ENCODE measurements at places on chromosomes 13 and 19.

- no peak overlapping the region for H3K27ac ChIP-seq
- no peaks in the 10 kb centered on the region for H3K36me3 ChIP-seq
- DNase-seq = no peak
- no peaks in the 10 kb centered on the region for H3K4me1 ChIP-seq
- no peaks in the 10 kb centered on the region for H3K27me3 ChIP-seq
- H3K4me3 ChIP-seq = no peak overlapping the region
Observed at GRCh38 chr13:24520733-24521132, 8.2 kb upstream of the PARP4 start.

GRCh38 chr13:40221460-40222201, 444.8 kb downstream of the FOXO1 start:
- 0 out of 2 replicates have a peak, but pooled peaks cover 1% of the 10 kb centered on the region for H3K4me1 ChIP-seq
- no peaks in the 10 kb centered on the region for H3K36me3 ChIP-seq
- no peak overlapping the region for H3K27ac ChIP-seq

DNA sequence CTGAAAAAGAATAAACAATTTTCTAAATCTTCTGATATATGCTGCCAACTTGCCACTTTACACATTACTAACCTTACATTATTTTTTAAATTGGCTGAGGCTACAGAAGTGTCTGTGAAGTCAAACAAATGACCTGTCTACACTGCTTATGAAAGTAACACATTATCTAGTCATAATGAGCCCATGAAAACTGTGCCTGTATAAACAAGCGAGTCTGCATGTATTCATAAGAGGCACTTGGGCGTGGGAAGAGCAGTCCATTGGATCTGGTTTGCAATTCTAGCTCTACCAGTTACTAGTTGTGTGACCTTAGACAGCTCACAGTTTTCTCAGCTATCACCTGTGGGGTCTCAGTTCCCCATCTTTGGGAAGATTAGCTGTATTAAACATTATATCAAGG, 3.1 kb downstream of the VPS36 start:
- no peaks in the 10 kb centered on the region for H3K27me3 ChIP-seq
- no peak for DNase-seq
- no peaks in the 10 kb centered on the region for H3K4me1 ChIP-seq
- no peaks in the 10 kb centered on the region for H3K36me3 ChIP-seq
- H3K4me3 ChIP-seq = no peak overlapping the region

DNA sequence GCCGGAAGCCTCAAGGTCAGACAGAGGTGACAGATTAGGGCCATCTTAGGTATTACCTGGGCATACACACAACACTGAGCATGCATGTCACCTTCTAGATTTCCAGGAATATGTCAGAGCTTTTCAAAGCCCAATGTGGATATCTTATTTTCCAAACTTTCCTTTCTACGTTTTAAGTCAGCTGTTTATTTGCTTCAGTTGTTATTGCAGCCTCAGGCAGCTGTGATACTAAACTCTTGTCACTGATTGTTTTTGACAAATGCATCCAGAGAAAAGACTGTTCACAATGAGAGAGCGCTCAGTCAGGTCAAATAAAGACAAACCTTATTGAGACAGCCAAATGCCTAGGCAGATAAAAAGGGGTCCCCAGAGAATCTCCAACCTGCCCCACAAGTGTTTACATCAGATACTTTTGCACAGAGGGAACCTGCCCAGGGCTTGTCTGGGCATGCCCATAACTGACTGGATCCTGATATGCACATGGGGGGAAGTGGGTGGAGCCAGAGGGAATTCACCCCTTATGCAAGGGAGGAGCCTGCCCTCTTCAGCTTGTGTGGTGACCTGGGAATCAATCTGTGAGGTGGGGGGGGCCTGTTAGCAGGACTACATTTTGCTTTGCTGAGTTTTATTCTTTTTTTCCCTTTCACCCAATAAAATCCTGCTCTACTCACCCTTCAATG, 28.5 kb downstream of the MED4 start:
- H3K27me3 ChIP-seq = no peaks in the 10 kb centered on the region
- DNase-seq = no peak
- H3K27ac ChIP-seq = no peak overlapping the region
- no peaks in the 10 kb centered on the region for H3K4me1 ChIP-seq

GRCh38 chr19:41031916-41032315, 40.8 kb downstream of the CYP2B6 start:
- no peaks in the 10 kb centered on the region for H3K4me1 ChIP-seq
- no peaks in the 10 kb centered on the region for H3K27me3 ChIP-seq
- no peak for DNase-seq
- H3K36me3 ChIP-seq = no peaks in the 10 kb centered on the region
- H3K4me3 ChIP-seq = no peak overlapping the region

GRCh38 chr19:3543150-3544057, 4.4 kb downstream of the TEKTIP1 start:
- H3K36me3 ChIP-seq = peaks cover 14% of the 10 kb centered on the region
- H3K4me1 ChIP-seq = peaks cover 3% of the 10 kb centered on the region
- no peak for DNase-seq
- H3K27me3 ChIP-seq = no peaks in the 10 kb centered on the region
- no peak overlapping the region for H3K27ac ChIP-seq

- no peak for DNase-seq
- no peaks in the 10 kb centered on the region for H3K36me3 ChIP-seq
- no peak overlapping the region for H3K4me3 ChIP-seq
- H3K4me1 ChIP-seq = no peaks in the 10 kb centered on the region
- no peaks in the 10 kb centered on the region for H3K27me3 ChIP-seq
Observed at GRCh38 chr13:64007339-64007738, 2591.7 kb upstream of the PCDH20 start.

DNA sequence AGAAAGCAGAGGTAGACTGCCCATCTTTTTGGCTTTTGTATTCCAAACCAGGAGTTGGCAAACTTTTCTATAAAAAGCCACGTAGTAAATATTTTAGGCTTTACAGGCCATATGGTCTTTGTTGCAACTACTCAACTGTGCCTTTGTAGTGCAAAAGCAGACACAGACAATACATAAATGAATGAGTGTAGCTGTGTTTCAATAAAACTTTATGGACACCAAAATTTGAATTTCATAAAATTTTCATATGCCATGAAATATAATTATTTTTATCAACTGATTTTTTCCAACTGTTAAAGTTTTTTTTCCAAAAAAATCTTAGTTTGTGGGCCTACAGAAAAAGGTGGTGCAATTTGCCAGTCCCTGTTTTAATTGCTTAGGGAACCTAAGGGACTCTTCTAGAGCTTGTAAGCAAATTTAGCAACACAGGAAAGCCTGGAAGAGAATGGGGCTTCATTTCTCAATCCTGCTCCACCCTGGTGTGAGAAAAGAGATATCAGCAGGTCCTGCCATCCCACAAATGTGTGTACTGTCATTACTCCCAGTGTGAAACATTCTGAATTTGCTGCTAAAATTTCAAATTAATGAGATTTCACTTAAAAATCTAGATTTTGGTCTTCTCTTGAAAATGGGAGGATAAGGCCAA, 194.2 kb downstream of the RGCC start:
- H3K27me3 ChIP-seq = no peaks in the 10 kb centered on the region
- H3K36me3 ChIP-seq = no peaks in the 10 kb centered on the region
- H3K4me1 ChIP-seq = no peaks in the 10 kb centered on the region
- H3K27ac ChIP-seq = no peak overlapping the region

DNA sequence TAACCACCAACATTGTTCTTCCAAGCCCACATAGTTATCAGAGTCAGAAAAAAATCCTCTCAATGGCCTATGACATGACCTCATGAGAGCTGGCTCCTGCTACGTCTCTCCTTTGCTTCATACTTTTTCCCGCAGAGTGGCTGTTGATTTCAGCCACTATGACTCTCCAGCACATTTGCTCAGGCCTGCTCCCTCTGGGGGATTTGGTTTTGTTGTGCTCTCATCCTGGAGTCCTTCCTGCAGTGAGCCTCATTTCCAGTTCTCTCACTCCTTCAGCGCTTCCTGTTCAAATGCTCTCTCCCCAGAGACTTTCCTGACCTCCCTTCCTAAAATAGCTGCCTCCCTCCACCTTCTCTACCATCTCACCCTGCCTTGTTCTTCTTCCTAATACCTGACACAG, 72.0 kb upstream of the USP29 start:
- H3K4me3 ChIP-seq = no peak overlapping the region
- no peaks in the 10 kb centered on the region for H3K36me3 ChIP-seq

GRCh38 chr19:56170261-56170660, 5.5 kb upstream of the GALP start:
- H3K36me3 ChIP-seq = no peaks in the 10 kb centered on the region
- no peaks in the 10 kb centered on the region for H3K27me3 ChIP-seq
- no peaks in the 10 kb centered on the region for H3K4me1 ChIP-seq
- no peak for DNase-seq
- H3K4me3 ChIP-seq = no peak overlapping the region

DNA sequence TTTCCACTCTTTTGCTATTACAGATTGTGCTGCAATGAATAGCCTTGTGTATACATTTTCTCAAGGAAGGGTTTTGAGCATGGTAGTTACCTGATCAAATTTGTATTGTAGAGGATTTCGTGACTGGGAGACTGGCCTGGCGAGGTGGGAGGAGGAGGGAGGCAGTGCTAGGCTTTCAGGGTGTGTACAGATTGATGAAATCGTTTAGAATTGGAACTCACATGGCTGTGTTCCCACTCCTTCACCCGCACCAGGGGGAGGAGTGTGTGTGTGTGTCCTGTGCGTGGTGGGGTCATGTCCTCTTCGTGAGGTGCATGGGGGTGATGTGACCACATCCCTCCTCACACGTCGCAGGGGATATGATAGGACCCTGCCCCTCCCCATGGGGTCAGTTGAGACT, 8.3 kb downstream of the PGLYRP1 start:
- peaks cover 4% of the 10 kb centered on the region for H3K4me1 ChIP-seq
- peak overlapping the region; percentile 48 for H3K4me3 ChIP-seq
- no peak for DNase-seq
- H3K27me3 ChIP-seq = peaks cover 7% of the 10 kb centered on the region

- no peaks in the 10 kb centered on the region for H3K27me3 ChIP-seq
- no peak overlapping the region for H3K4me3 ChIP-seq
- H3K27ac ChIP-seq = no peak overlapping the region
Observed at GRCh38 chr13:75855216-75855615, 219.1 kb downstream of the LMO7 start.

DNA sequence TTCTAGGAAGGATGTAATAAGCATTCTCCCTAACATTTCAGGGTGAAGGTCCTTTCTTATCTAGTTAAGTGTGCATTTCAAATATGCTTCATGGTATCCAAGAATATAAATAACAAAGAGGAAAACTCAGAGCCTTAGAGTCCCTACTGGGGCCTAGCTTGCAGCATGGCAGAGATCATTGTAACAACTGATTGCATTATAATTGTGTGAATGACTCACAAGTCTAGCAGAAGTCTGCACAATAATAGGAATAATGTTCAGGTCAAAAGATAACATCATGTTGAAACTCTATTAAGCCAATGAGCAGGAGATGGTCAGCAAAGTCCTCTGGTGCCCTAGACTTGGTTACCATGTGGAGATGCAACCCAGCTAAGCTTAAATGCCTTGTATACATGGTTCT, 3.4 kb downstream of the POSTN start:
- no peaks in the 10 kb centered on the region for H3K27me3 ChIP-seq
- H3K4me3 ChIP-seq = no peak overlapping the region
- H3K36me3 ChIP-seq = no peaks in the 10 kb centered on the region
- H3K27ac ChIP-seq = no peak overlapping the region
- no peaks in the 10 kb centered on the region for H3K4me1 ChIP-seq

DNA sequence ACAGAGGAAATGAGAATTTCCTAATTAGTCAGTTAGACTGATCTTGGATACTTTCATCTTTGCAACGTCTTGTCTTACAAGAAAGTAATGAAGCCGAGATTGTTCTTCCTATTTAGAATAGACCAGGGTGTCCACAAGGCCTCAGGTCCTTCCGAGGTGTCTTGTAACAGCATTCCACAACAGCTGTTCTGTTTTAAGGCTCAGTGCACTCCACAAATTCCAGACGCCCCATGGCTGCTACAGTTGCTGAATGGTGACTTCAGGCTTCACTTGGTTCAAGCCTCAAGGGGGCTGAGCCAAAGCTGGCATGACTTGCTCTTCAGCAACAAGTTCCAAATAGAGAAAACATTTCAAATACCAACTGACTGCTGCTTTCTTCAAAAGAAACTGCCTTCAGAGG, 143.4 kb downstream of the SHISA2 start:
- no peak overlapping the region for H3K4me3 ChIP-seq
- H3K36me3 ChIP-seq = no peaks in the 10 kb centered on the region
- DNase-seq = no peak
- no peak overlapping the region for H3K27ac ChIP-seq

- no peaks in the 10 kb centered on the region for H3K4me1 ChIP-seq
- H3K27me3 ChIP-seq = no peaks in the 10 kb centered on the region
- no peaks in the 10 kb centered on the region for H3K36me3 ChIP-seq
Observed at GRCh38 chr13:76971851-76972829, 19.7 kb upstream of the CLN5 start.

- peak overlapping the region; percentile 93 for H3K4me3 ChIP-seq
- no peak for DNase-seq
Observed at GRCh38 chr13:31160857-31161556, 697 bp downstream of the HSPH1 start.

- no peaks in the 10 kb centered on the region for H3K4me1 ChIP-seq
- no peaks in the 10 kb centered on the region for H3K36me3 ChIP-seq
- H3K4me3 ChIP-seq = no peak overlapping the region
- no peak for DNase-seq
- no peaks in the 10 kb centered on the region for H3K27me3 ChIP-seq
Observed at GRCh38 chr19:56712611-56713276, 41.2 kb upstream of the ZNF835 start.

- no peak overlapping the region for H3K27ac ChIP-seq
- H3K36me3 ChIP-seq = no peaks in the 10 kb centered on the region
- H3K4me1 ChIP-seq = no peaks in the 10 kb centered on the region
- no peak overlapping the region for H3K4me3 ChIP-seq
- no peaks in the 10 kb centered on the region for H3K27me3 ChIP-seq
- no peak for DNase-seq
Observed at GRCh38 chr13:32010136-32010535, 21.4 kb upstream of the FRY start.

DNA sequence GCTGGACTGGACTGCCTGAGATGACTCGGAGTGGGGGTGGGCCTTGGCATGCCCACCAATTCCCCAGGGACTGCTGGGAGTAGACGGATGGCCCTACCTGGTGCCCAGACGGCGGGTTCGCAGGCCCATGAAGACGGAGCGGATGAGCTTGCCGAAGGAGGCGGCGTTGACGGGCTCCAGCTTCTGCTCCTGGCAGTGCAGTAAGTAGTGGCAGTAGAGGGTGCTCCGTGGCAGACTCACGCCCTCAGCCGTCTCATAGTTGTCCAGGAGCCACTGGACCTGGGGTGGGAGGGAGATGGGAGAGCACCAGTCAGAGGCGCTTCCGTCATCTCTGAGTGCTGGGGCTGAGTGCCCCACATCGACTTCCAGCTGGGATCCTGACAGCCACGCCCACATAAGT, 17.6 kb downstream of the DCAF15 start:
- H3K27ac ChIP-seq = no peak overlapping the region
- no peak for DNase-seq

- H3K4me1 ChIP-seq = no peaks in the 10 kb centered on the region
- no peaks in the 10 kb centered on the region for H3K36me3 ChIP-seq
- H3K27me3 ChIP-seq = no peaks in the 10 kb centered on the region
- no peak for DNase-seq
Observed at GRCh38 chr13:75931116-75931515, 295.0 kb downstream of the LMO7 start.

- H3K36me3 ChIP-seq = no peaks in the 10 kb centered on the region
- no peak overlapping the region for H3K27ac ChIP-seq
- no peaks in the 10 kb centered on the region for H3K4me1 ChIP-seq
- DNase-seq = peak; percentile 27
- no peak overlapping the region for H3K4me3 ChIP-seq
- no peaks in the 10 kb centered on the region for H3K27me3 ChIP-seq
Observed at GRCh38 chr19:51259348-51260245, 8.7 kb downstream of the SIGLECL1 start.

Measured in iPS DF 6.9 (cell line).